Activated naive CD8-positive, alpha-beta T cell treated with anti-CD3 and anti-CD28 coated beads, Interleukin-2, amount 50 U/mL, for 16 hours (primary cell): ENCODE measurements at places on chromosomes 12 and 14.

DNA sequence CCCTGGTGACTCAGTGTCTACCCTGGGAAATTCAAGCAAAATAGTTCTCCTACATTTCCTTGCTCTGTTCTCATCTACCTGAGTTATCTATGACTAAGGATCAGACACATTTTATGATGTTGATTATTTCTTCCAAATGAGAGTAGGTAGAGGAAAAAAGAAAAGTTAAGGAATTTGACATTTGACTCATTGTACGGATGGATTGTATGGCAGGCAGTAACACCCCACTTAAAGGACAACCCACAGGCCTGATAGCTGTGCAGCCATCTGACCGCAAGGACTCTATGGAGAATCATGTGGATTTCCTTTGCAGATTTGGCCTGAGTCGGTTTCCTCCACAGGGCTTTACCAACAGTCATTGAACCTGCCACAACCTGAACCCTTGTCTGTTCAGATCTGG lies 540.3 kb downstream of the BCL11B start:
- DNase-seq = no peak

DNA sequence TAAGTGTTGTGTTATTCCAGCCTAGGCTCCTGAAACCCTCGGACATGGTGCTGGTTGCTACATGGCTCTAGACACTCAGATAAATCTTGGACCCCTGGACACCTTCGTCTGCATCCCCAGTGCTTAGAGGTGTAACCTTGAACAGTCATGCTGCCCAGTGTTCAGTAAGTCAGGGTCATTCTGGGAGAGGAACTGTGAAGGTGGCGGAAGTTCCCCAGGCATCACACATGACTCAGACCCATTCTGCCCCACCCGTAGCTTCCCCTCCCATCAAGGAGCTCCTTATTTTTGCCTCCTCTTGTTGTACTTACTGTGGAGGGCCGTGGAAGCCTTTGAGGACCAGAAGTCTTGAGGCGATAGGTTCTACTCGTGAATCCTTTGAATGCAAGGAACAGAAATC lies 18.1 kb upstream of the SSPN start:
- DNase-seq = no peak

DNA sequence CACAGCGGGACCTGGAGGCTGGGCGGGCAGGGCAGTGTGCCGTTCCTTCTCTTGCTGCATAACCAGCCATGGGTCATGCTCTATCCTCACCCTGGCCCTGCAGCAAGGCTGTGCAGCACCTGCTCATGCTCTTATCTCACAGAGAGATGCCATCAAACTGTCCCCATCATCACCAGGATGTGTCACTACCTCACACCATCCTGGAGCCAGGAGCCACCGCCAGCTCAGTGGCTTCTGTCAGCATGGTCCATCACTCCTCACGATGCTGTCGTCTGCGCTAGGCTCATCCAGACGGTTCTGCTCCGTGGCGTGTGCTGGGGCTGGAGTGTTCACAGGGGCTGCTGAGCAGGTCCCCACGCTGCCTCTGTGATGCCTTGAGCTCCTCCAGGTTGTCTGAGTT lies 77.2 kb upstream of the DYNC1H1 start:
- DNase-seq = no peak

DNA sequence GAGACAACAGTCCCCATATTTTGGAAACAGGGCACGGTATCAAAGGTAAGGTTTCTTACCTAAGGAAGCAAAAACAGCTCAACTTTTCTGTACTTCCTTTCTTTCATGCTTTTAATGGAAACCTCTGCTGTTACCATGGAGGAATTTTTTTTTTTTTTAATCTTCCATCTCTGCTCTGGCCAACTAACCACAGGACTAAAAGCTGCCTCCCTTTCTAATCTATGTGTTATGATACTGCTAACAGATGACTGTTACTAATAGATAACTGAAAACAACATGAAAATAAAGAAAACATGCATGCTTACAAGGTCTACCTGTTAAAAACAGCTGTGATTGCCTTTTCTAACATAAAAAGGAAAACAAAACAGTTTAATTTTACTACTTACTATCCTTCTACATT lies 168.4 kb downstream of the SOX5 start:
- no peak for DNase-seq

GRCh38 chr14:102591372-102591943 lies 991 bp upstream of the RCOR1 start:
- no peak for DNase-seq

- no peak for DNase-seq
Observed at GRCh38 chr12:42992826-42993225, 403.3 kb upstream of the PRICKLE1 start.

DNA sequence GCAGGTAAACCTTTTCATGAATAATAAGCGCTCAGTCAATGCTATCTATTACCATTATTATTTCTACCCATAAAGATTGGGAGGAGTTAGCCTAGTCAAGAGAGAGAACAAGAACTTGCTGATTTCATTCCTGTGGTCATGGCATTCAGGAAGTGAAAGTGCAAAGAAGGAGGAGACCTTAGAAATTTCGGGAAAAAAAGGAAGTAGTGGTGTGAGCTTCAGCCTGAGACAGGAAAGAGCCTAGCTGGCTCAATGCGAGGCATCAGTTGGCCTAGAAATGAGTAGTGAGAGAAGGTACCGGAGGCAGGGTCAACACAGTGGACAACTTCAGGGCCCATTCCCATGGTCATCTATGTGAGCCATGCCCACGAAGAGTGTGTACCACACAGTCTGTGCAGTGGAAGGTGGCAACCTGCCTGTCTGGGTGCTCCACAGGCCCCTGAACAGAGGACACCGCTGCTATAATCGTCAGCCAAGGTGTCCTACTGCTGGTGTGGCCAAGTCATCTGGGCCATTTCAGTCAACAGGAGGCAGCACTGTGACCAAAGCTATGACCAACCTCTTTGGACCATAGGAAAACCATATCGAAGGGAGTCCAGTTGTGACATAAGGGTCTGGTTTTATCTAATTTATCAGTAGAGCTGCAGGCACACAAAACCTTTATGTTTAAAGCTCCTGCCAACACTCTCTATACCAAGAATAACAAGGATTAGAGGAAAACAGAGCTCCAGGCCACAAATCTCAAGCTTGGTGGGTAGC lies 16.2 kb upstream of the STON2 start:
- DNase-seq = no peak

DNA sequence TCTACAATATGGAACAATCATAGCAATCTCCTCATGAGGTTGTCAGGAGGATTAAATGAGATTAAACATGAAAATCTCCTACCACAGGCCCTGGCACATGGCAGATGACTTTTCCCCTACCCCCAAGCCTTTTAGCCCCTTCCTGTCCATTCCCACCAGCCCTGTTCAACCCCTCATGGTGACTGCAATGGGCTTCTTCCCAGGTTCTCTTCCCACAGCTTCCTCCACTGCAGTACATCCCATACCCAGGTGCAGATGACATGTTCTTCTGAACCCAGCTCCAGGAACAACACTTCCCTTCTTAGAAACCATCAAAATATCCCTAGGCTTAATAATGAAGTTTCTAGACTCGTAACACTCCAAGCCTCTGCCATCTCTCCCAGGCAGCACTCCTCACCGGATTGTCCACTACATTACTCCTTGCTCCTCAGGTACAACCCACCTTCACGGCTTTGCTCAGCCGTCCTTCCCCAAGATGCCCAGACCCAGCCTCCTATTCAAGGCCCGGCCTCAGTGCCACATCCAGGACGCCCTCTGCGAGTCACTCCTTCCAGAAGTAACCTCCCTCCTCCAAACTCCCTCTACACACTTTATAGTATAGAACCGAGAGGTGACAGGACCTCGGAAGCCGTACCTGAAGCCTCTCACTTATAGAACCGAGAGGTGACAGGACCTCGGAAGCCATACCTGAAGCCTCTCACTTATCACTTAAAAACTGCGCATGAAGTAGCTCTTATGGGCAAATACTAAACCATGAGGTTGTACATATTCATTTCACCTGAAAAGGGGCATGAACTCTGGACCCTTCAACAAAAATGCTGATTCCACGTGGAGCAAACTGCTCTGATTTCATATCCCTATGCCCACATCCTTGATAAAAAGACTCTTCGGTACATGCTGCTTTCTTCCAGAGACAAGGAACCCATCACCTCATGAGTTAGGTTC lies 1.5 kb downstream of the CRACR2A start:
- no peak for DNase-seq

DNA sequence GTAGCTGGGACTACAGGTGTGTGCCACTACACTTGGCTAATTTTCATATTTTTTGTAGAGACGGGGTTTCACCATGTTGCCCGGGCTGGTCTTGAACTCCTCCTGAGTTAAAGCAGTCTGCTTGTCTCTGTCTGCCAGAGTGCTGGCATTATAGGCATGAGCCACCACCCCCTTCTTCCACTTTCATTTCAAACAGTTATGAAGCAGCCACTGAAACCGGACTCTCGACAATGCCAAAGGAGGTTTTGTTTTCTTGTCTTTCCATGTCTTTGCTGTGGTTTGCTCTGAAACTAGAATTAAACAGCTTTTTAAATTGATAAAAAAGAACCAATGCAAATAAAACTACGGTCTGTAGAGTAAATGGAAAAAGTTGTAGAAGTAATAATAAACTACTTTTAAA lies 30.4 kb downstream of the RAP1B start:
- peak; percentile 34 for DNase-seq

DNA sequence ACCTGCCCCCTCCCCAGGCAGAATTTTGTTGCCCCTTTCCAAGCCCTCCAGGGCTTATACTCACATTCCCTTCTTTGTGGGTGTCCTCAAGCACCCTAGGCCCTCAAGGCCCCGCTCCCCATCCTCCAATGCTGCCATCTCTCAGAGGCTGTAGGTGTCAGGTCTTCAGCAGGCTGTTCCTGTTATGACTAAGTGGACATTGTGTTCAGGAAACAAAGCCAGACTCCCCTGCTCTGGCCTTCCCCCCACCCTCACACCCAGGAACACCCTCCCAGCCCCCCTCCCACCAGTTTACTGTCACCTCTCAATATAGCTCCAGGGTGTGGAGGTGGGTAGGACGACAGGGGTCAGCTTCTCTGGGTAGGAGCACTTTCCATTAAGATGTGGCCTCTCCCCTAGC lies 1.4 kb upstream of the MYH6 start:
- no peak for DNase-seq

GRCh38 chr12:131072451-131073230 lies 118.9 kb downstream of the ADGRD1 start:
- no peak for DNase-seq
